WTC11 (cell line): ENCODE measurements at places on chromosomes 2 and 18. TPM values are rescaled to one million over a fixed set of nuclear protein-coding genes. Genes with fewer than 3 reads are reported as not detected.

CHST10 gene
- 19.9 to 24.4 TPM (median 21.6 TPM) in 3 replicates for total RNA-seq

SNORC gene
- total RNA-seq, result 2.8 to 3.4 TPM (median 3.4 TPM) in 3 replicates

TMEM169 gene
- 1.8 to 3.5 TPM (median 3.3 TPM) in 3 replicates for total RNA-seq

- no peak for DNase-seq
Observed at GRCh38 chr2:215967590-215968378, 45.6 kb downstream of the MREG start.

- no peak for DNase-seq
Observed at GRCh38 chr18:62045316-62045715, 141.5 kb downstream of the PIGN start.
